ENCODE measurements at places on chromosomes 6 and 20.

DNA sequence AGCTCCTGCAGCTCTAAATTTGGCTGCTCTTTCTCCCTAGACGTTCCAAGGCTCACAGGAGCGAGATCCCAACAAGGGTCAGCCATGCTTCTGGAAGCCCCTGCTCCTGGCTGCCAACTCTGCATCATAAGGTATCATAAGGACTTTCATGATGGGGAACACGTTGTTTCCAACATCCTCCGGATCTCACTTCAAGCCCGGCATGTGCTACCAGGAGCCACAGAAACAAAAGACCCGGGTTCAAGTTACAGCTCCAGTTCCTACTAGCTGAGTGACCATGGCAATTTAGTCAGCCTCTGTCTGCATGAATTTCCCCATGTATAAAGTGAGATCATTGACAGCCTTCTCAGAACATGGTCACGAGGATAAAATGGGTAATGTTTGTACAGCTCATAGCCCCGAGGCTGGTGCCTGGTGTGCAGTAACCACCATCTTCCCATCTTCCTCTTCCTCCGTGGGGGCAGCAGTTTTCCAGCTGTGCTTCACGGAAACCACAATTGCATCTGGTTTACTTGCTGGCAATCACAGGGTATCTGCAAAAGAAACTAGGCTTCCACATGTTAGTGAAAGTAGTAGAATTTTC, 209.0 kb upstream of the ECI2 start:
- no peak for DNase-seq

- no peak for DNase-seq
These were observed 11.0 kb upstream of the COL10A1 start for GRCh38 chr6:116136933-116137340.

GRCh38 chr6:52233975-52234823, 10.1 kb downstream of the IL17F start:
- peak; percentile 20 for DNase-seq

- peak; percentile 23 for DNase-seq
These were observed 60.2 kb downstream of the EZR start for GRCh38 chr6:158758941-158759479.

- no peak for DNase-seq
These were observed 6.3 kb downstream of the TASP1 start for GRCh38 chr20:13632431-13632830.

- no peak for DNase-seq
These were observed 76.9 kb downstream of the TXNDC5 start for GRCh38 chr6:7833751-7834070.

- DNase-seq = no peak
These were observed 71.3 kb downstream of the CDKAL1 start for GRCh38 chr6:20605581-20605980.

- no peak for DNase-seq
These were observed 217.3 kb downstream of the ERMARD start for GRCh38 chr6:169968541-169969270.

DNA sequence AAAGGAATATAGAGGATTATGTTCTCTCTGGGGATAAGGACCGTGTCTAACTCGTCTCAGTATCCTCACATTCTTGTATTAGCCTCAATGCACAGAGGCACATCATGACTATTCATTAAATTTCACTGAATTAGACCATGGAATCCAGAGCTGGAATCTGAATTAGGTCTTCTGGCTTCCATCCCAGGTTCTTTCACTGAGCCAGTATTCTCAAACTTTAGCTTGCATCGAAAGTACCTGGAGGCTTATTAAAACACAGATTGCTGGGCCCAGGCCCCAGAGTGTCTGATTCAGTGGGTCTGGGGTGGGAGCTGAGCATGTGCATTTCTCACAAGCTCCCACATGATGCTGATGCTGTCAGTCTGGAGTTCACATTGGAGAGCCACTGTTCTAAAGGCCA, 142.0 kb downstream of the UST start:
- DNase-seq = no peak

GRCh38 chr20:824490-824889, 9.0 kb upstream of the FAM110A start:
- DNase-seq = no peak

- DNase-seq = no peak
These were observed 20.3 kb downstream of the SNTA1 start for GRCh38 chr20:33423141-33423834.

DNA sequence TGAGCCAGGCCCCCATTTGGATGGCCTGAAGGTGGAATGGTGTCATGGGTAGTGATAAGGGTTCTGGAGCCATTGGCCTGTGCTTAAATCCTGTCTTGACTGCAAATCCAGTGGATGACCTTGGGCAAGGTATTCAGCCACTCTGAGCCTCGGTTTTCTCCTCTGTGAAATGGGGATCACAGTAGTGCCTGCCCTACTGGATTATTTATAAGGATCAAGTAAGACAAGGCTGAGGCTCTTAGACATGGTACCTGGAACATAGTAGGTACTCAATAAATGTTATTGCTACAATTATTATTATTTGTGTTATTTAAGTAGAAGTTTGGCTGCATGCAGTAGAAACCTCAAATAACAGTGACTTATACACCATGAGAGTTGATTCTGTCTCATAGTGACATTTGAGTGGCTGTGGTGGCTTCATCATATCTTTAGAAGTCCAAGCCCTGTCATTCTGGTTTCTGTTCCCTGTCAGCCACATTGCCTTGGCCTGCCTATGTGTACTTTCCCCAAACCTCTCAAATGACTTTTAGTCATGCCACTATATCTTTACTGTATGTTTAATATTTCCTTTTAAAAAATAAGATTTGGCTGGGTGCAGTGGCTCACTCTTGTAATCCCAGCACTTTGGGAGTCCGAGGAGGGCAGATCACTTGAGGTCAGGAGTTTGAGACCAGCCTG, 37.6 kb upstream of the CHMP4B start:
- DNase-seq = no peak

GRCh38 chr20:55678126-55678525, 327.2 kb downstream of the CBLN4 start:
- no peak for DNase-seq

GRCh38 chr6:151054306-151054705, 185.5 kb upstream of the AKAP12 start:
- no peak for DNase-seq

DNA sequence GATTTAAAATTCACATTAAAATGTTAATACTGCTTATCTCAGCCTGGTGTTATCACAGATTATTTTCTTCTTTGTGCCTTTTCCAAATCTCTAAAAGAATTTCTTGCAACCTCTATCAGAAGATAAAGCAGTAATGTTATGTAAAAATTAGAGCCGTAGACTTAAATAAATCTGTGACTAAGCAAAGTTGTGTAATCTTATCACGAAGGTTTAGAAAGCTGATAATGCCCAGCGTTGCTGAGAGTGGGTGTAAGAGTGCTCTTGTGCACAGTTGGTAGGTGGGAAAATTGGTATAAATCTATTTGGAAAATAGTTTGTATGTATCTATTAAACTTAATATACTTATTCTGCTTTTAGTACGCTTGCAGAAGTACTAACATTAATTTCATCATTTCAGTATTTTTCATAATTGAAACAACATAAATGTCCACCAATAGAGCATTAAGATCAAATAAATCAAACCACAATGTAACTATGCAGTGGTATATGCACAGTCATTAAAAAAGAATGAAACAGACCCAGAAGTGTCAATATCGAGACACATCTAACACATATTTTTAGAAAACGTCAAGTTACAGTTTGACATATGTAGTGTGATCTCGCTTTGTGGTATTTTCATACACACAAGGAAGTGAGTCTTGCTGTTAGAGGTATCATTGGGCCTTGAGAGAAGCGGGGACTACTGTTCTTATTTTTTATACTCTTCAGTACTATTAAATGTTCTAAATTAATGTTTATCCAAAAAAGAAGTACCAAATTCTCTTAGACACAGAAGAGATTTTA, 54.4 kb upstream of the PBOV1 start:
- no peak for DNase-seq

DNA sequence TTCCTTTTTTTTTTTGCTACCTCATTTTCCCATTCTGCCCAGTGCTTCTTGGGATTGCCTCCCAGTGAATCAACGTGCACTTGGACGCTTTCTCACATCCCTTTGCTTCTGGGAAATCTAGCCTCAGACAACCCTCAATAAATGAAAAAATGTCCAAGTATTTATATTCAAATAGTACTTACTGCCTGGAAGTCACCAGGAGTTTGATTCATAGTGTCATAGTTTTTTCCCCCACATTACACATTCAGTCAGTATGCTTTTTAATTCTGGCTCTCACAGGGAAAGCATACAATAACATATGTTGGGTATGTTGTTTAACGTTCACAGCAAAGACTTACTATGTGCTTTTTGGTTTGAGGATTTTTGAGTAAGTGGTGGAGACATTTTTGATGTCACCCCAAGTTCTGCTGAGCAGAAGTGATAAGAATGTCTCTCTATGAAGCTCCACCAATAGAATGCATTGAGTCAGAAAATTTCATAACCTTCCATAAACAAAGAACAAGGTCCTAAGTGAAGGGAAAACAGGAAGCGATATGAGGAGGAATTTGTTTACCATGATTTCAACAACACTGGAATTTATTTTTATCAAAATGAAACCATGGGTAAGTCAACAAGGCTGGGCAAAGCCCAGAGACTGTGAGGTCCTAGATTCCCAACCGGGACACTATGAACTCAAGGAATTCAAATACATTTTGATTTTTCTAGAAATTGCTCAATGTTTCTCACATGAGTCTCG, 301.2 kb upstream of the BMP2 start:
- DNase-seq = no peak

DNA sequence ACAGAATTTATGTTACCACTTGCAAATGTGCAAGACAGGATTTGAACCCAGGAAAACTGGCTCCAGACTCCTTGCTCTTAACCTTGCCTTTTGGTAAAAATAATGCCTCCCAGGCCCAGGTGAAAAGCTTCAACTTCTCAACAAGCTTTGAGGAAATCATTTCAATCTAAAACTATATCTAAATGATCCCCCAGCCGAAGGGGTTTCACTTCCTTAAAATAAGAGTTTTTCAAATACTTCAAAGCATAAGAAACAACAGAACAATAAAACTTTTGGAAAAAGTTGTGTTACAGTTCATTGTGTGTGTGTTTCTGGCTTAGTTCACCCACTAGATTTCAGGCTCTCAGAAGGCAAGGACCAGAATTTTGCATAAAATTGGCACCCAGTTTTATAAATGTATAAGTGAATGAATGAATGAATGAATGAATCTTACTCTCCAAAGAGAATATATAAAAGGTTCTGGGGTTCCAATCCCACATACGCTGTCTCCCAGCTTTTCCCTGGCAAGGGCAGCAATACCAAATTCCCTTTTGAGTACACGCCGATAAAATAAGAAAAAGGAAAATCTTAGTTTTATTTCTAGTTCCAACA, 5.4 kb downstream of the OR2H2 start:
- no peak for DNase-seq

DNA sequence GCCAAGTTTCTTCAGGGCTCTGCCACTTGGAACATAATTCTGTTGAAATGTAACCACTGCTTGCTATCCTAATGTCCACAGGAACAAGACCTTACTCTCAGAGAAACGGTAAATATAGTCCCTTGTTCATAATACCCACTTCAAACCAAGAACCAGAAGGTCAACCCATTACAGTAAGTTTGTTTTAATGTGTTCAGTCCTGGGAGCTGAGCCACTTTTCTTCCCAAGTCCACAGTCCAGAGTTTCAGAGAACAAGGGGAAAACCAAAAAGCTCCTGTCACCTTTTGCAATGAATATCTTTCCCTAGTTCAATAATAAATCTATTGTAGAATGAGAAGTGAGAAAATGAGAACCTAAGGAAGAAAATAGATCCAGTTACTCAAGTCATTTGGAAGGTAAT, 431.9 kb upstream of the MANEA start:
- DNase-seq = no peak

- DNase-seq = no peak
These were observed 772.8 kb upstream of the MAN1A1 start for GRCh38 chr6:120122401-120122800.

DNA sequence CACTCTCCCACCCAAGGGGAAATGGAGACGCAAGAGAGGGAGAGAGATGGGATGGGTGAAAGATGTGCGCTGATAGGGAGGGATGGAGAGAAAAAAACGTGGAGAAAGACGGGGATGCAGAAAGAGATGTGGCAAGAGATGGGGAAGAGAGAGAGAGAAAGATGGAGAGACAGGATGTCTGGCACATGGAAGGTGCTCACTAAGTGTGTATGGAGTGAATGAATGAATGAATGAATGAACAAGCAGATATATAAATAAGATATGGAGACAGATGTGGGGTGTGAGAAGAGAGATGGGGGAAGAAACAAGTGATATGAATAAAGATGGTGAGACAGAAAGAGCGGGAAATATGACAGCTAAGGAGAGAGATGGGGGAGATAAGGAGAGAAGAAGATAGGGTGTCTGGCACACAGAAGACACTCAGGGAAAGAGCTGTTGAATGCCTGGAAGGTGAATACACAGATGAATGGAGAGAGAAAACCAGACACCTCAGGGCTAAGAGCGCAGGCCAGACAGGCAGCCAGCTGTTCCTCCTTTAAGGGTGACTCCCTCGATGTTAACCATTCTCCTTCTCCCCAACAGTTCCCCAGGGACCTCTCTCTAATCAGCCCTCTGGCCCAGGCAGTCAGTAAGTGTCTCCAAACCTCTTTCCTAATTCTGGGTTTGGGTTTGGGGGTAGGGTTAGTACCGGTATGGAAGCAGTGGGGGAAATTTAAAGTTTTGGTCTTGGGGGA, 754 bp downstream of the TNF start:
- no peak for DNase-seq

DNA sequence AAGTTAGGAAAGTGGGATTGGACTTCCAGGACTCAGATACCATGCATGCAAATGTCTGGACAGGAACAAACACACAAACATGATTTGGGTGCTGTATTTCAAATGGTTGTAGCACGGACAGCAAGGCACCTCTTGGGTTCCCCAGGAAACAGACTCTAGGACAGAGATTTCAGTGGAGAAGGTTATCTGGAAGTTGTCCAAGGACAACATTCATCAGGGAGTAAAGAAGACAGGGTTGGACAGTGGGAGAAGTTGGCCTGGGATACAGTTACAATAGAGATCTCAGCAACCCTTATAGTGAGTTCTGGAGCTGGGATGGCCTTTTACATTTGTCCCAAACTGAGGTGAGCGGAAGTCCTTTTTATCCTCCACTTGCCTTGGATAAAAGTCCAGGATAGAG, 19.8 kb upstream of the TINAG start:
- no peak for DNase-seq

GRCh38 chr6:33907227-33907626, 103.4 kb upstream of the MLN start:
- no peak for DNase-seq

GRCh38 chr6:46273911-46274310, 103.1 kb upstream of the ENPP5 start:
- no peak for DNase-seq

Data from SHP77 treated with DMSO at 0.1 percent for 48 hours (cell line).